ENCODE measurements at places on chromosomes 5 and 9.

DNA sequence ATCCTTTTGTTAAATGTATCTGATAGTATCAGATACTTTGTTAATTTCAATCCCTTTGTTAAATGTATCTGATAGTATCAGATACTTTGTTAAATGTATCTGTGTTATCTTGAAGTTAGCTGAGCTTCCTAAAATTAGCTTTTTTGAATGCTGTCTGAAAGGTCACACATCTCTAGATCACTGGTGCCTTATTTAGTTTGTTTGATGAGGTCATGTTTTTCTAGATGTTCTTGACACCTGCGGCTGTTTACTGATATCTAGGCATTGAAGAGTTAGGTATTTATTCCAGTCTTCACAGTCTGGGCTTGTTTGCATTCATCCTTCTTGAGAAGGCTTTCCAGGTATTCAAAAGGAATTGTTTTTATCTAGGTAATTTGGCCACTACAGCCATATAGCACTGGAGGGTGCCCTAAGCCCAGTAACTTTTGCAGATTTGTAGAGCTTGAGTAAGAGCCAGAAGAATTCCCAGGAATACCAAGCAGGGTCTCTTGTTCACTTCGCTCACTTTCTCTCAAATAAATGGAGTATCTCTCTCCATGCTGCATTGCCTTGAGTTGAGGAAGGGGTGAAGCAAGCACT is 435.4 kb upstream of the GRAMD2B start:
- DNase-seq = no peak

- no peak for DNase-seq
Measured at GRCh38 chr9:104808035-104808614, 44.2 kb downstream of the NIPSNAP3B start.

DNA sequence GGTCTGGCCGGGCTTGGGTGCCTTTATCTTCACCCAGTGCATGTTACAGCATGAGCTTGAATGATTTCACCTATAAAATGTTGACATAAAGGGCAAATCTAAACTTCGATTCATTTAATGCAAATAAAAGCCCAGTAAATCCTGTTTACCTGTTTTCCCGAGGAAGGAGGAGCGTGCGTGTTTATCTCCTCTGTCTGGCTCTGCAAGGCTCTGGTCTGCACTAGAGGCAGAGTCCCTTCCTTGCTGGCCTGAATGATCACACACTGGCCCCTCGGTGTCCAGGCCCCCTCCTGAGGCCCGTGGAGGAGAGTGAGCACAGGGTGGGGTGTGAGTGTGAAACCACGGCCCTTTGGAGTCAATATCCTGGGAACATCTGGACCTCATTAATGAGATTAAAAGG is 125.1 kb upstream of the LHFPL2 start:
- no peak for DNase-seq

DNA sequence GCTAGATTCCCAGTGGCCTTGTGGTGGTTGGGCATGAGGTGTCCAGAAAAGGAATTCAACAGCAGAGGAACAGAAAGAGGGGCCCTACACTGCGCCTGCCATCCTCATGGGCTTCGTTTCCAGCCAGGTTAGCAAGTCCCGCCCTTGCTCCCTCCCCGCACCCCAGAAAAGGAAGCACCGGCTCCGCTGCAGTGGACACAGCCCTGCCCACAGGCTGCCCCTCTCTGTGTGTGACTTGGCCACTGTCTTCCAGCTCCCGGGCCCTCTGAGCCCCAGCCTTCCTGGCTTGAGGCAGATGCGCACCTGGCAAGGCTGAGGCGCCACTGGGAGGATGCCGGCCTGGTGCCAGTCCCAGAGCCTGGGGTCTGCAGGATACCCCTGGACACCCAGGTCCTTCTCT is 305.0 kb upstream of the IRX4 start:
- DNase-seq = no peak

DNA sequence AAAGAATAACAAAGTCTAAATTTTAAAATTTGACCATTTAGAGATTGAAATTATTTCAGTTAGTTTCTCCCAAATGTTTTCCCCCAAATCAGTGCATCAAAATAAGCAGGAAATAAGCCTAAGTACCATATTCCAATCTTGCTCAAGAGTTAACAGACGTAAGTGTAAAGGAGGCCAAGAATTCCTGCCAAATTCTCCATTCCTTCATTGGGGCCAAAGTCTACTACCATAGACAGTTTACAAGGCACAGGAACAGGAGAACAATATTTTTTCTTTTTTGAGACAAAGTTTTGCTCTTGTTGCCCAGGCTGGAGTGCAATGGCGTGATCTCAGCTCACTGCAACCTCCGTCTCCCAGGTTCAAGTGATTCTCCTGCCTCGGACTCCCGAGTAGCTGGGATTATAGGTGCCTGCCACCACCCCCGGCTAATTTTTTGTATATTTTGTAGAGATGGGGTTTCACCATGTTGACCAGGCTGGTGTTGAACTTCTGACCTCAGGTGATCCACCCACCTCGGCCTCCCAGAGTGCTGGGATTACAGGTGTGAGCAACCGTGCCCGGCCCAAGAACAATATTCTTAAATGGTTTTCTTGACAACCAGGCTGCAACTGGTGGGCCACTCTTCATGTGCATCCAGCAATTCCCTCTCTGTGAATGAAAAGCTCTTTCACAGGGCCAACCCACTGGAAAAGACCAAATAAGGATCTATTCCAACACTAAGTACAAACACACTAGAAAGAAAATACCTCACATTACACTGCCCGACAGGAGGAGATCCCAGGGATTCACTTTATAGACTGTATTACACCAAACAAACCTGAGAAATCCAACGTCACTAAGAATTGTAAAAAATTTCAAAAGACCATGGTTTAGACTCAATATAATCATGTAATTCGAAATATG is 127.7 kb downstream of the MAPKAP1 start:
- no peak for DNase-seq

- DNase-seq = no peak
Measured at GRCh38 chr5:115686051-115686737, 60.4 kb upstream of the TMED7 start.

- DNase-seq = no peak
Measured at GRCh38 chr9:13845460-13845859, 468.5 kb downstream of the NFIB start.

DNA sequence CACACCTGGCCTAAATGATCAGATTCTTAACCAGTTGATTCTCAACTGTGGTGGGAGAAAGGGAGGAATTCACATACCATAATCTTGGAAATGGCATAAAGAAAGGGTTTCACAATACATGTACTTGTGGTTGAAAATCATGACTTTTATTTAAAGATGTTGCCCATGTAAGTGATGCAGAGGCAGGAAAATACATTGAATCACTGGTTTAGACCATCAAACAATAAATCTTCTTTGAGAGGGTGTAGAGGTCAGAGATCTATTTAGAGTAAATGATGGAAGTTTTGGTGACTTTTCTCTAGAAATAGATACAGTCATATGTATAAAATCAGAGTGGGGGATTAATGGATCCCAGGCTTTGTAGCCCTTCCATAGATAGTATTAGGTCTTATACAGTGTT is 15.4 kb downstream of the NDUFS4 start:
- no peak for DNase-seq

DNA sequence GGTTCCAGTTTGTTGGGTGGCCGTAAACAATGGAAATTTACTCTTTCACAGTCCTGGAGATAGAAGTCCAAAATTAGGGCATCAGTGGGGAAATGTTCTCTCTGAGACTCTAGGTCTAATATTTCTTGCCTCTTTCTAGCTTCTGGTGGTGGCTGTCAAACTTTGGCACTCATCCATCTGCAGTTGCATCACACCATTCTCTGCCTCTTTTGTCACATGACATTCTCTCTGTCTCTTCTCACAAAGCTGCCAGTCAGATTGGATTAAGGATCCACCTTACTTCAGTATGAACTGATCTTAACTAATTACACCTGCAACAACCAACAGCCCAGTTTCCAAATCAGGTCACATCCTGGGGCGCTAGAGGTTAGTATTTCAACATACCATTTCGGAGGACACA is 222.9 kb upstream of the FTMT start:
- no peak for DNase-seq

GRCh38 chr5:171906703-171907590 is 99.5 kb downstream of the FBXW11 start:
- DNase-seq = no peak

DNA sequence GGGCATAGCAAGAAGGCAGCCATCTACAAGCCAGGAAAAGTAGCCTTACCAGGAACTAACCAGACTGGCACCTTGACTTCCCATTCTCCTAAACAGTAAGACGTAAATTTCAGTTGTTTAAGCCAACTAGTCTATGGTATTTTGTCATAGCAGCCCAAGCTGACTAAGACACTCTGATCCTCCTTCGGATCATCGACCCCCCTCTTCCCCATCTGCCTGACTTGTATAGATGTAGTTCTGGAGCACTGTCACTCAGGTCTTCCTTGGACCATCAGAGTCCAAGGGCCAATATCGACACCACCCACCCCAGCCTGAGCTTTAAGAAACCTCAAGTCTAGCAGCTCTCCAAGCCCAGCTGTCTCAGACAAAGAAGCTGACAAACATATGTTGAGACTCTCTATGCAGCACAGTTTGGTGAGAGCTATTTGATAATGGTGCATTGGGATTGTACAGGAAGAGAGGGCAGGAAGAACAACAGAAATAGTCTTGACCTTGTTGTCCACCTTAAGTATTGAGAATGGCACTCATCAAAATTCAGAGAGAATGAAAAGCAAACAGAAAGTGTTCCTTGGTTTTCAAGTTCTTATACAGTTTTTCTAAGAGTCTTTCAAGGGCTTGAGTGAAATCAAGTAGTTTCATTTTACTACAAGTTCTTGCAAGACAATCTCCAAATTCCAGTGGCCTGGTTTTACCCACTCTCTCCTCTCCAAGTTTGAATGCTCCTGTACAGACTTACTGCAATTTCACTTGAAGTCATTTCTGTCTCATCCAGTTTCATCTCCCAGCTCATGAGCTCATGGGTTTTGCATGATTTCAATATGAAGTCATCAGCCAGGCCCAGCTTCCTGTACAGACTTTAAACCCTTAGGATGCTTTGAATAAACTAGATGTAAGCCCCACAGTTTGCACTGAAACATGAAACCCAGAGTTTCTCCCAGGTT is 122.3 kb upstream of the RAI14 start:
- no peak for DNase-seq

GRCh38 chr9:138020120-138020794 is 142.7 kb downstream of the CACNA1B start:
- DNase-seq = no peak

- DNase-seq = no peak
Measured at GRCh38 chr5:65009207-65009606, 240.5 kb downstream of the CWC27 start.

DNA sequence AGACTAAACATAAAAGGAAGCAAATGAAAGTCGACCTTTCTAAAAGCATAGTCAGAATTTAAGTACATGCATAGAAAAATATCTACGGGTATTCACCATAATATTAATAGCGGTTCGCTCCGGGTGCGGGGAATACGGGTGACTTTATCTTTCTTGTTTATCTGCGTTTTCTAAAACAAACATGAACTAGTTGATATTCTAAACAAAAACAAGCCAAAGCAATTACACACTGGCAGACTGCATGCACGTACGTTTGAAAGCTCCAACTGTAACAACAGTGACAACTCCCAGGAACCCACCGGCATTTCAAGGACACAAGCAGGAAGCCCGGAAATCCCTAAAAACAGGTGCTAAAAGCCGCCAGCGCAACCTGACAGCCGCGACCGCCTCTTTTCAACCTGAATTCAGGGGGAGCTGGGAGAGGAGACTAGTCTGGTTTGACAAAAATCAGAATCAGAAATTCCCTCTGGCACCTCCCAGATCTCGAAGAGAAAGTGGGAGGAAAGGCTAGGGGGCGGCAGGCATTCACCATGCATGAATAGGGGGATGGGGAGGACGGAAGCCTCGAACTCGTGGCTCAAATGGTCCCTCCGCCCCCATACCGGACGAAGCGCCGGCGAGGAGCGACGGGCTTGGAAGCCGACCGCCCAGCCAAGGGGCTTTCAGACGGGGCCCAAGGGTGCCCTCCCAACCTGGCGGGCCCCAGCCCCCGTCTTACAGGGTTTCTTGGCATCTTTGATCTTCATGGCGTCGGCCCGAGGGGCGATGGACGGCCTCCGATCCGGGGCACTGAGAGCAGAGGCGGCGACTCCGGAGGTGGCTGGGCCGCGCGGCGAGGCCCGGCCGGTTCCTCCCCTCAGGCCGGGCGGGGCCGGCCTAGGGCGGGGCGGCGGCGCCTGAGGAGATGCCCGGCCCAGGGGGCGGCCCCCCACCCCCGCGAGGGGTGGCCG is at the start of gene PANK3:
TSS of gene PANK3 (minus strand) at position 831 of the 950 bp plus-strand sequence. CDS start at position 746, 85 bp downstream.
- DNase-seq = no peak

GRCh38 chr5:6353602-6354302 is 24.6 kb downstream of the MED10 start:
- DNase-seq = no peak

DNA sequence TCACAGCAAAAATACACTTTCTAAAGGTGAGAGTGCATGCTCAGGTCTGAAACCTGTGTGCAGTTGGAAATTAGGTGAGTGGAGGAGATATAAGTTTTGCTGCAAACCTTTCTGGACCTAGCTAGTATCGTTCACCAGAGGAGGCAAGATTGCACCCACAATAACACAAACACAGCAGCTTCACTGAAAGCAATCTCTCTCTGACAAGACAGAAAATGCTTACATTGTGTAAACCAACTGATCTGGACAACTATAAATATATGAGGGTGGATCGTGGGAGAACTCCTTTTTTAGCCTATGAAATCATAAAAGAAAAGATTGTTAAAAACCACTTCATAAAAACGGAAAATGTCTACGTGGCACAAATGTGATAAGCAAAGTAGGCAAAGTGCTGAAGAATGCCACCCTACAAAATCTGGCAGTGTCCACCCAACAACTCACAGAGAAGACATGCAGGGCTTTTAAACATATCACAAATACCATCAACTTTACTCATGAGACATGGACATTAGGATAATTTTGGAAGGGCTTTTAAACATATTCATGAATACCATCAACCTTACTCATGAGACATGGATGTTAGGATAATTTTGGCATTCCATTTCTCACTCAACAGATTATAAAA is 134.3 kb downstream of the CDH18 start:
- no peak for DNase-seq

GRCh38 chr9:29290516-29290915 is 1717.2 kb upstream of the C9orf72 start:
- DNase-seq = no peak

DNA sequence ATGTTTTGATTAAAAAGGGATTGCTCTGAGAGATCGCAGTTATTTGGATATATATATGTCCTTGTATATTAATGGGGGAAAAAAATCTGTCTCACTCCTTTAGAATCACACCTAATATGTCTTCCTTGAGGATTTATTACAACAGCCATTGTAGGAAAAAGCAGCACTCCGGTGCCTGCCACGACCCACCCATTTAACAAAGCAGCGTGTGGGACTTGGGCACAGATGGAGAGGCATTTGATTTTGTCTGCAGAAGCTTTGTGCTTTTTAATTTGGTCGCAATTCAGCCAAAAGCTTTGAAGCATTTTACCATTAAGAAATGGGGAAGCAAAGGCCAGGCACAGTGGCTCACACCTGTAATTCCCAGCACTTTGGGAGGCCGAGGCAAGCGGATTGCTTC is 159.2 kb downstream of the SMARCA2 start:
- no peak for DNase-seq

- no peak for DNase-seq
Measured at GRCh38 chr9:34085581-34086500, 37.2 kb upstream of the UBAP2 start.

- no peak for DNase-seq
Measured at GRCh38 chr5:98638111-98638510, 135.4 kb upstream of the RGMB start.
